ENCODE measurements at places on chromosomes 6 and 20. TPM values are rescaled to one million over a fixed set of nuclear protein-coding genes. Genes with fewer than 3 reads are reported as not detected.

DNA sequence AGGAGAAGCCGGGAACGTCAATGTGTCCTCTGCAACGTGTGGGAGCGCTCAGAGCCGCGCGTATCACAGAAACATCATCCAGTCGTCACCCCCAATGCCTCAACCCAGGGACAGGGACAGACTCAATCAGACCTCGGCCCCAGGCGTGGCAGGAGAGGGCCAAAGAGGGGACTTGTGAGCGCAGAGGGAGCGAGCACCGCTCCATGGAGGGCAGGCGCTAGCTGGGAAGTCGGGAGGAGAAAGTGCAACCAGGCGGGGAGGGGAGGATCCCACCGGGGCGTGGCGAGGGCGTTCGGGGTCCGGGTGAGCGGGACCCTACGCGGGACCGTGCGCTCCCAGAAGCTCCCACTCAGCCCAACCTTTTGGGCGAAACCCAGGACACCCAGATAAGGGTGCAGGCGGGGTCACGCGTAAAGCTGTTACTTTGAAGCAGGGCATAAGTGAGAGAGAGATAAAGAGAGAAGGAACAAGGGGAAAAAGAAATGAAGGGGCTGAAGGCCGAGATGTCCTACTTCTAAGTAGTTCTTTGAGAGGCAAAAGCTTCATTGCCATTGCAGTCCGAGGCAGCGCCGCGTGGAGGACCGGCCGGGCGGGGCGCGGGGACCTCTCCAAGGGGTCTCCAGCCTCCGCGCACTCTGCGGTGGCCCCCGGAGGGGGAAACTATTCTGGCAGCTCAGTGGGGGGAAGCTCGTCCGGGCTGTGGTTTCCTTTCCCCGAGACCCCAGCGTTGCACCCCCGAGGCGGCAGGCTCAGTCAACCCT lies 862 bp upstream of the SOBP start:
- no peaks in the 10 kb centered on the region for H3K36me3 ChIP-seq
- H3K4me3 ChIP-seq: peak overlapping the region; percentile 80
- peak; percentile 65 for DNase-seq
- peaks cover 36% of the 10 kb centered on the region for H3K4me1 ChIP-seq
- H3K27me3 ChIP-seq: no peaks in the 10 kb centered on the region
- H3K27ac ChIP-seq: peak overlapping the region; percentile 91

- no peaks in the 10 kb centered on the region for H3K27me3 ChIP-seq
- DNase-seq: peak; percentile 75
- no peaks in the 10 kb centered on the region for H3K4me1 ChIP-seq
- no peaks in the 10 kb centered on the region for H3K36me3 ChIP-seq
Measured at GRCh38 chr20:47150403-47151152, 205.9 kb downstream of the ZMYND8 start.

Gene CDH26
- total RNA-seq: 1.3 TPM

DNA sequence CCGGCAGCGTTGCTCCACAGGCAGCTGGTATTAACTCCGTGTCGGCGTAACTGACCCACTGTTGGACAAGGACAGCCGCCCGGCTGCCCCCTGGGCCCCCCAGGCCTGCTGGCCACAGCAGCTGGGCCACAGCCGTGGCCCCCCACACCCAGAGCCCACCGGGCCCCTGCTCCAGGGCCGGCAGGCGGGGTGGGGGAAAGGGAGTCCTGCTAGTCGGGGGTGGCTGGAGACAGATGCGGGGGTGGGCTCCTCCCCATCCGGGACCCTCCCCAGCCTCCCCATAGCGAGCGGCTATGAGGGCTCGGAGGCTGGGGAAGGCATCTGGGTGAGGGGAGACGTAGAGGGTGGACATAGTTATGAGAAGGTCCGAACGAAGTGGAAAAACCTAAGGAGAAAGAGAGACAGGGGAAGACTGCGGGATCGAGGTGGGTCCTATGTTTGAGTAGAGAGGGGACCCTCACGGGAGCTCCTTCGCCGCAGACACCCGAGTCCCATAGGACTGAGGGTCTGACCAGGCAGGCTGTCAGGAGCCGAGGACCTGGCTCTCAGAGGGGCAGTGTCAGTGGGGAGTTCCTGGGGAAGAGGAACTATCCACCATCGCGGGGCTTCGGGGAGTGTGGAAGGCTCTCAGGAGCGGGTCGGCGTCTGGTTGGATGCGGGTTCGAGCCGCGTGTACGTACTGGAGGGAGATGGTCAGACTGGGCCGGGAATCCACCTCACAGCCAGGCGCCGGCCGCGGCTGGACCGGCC lies 511 bp downstream of the VARS1 start:
- peak overlapping the region; percentile 88 for H3K27ac ChIP-seq
- peak overlapping the region; percentile 67 for H3K4me3 ChIP-seq
- H3K4me1 ChIP-seq: peaks cover 12% of the 10 kb centered on the region
- DNase-seq: no peak

GRCh38 chr20:25372584-25373336 lies 17.9 kb downstream of the ABHD12 start:
- DNase-seq: no peak
- H3K27ac ChIP-seq: no peak overlapping the region
- no peak overlapping the region for H3K4me3 ChIP-seq
- no peaks in the 10 kb centered on the region for H3K36me3 ChIP-seq
- H3K27me3 ChIP-seq: no peaks in the 10 kb centered on the region

Gene RNF114
- total RNA-seq: 40.2 TPM

Gene RIMS1
- total RNA-seq: 0.55 TPM

DNA sequence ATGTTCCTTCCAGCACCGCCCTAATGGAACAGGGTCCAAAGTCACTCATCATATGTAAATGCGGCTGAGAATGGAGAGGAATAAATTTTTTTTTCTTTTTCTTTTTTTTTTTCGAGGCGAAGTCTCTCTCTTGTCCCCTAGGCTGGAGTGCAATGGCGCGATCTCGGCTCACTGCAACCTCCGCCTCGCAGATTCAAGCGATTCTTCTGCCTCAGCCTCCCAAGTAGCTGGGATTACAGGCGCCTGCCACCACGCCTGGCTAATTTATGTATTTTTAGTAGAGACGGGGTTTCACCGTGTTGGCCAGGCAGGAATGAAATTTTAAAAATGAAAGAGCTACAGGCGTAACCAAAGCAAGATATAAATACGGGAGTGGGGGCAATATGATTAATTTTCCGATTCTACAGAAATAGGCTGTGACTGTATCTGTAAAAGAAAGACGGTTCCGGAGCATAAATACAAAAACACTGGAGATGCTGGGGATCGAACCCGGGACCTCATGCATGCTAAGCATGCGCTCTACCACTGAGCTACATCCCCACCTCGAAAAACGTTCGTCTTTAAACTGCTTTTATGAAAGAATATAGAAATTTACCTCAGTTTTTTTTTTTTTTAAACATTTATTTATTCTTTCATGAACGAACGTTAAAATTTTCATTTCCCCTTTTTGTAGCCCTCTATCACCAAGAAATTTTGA lies 132.2 kb downstream of the GPX5 start:
- H3K27ac ChIP-seq: no peak overlapping the region
- H3K4me3 ChIP-seq: peak overlapping the region; percentile 30
- no peaks in the 10 kb centered on the region for H3K27me3 ChIP-seq
- DNase-seq: no peak
- no peaks in the 10 kb centered on the region for H3K36me3 ChIP-seq
- no peaks in the 10 kb centered on the region for H3K4me1 ChIP-seq

Gene SOBP
- 8.5 TPM for total RNA-seq

GRCh38 chr6:41720262-41720620 lies 15.2 kb downstream of the TFEB start:
- H3K27me3 ChIP-seq: no peaks in the 10 kb centered on the region
- H3K27ac ChIP-seq: peak overlapping the region; percentile 56
- no peaks in the 10 kb centered on the region for H3K36me3 ChIP-seq
- no peak overlapping the region for H3K4me3 ChIP-seq
- no peak for DNase-seq

DNA sequence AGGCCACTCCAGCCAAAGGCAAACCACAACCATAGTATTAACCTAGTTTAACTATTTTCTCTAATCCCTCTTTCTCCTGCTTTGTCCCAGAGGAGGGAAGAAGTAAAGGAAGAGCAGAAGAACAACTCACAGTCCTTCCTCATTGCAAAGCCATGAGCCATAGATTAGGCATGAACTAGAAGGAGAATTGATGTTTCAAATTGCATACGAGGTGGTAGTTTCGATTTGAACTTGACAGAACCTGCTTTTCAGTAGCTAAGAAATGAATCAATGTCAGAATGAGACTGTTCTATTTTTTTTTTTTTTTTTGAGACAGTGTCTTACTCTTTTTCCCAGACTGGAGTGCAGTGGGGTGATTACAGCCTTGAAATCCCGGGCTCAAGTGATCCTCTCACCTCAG lies 48.3 kb downstream of the PROKR2 start:
- H3K4me3 ChIP-seq: no peak overlapping the region
- no peak for DNase-seq
- H3K4me1 ChIP-seq: no peaks in the 10 kb centered on the region
- H3K36me3 ChIP-seq: no peaks in the 10 kb centered on the region
- H3K27ac ChIP-seq: no peak overlapping the region

DNA sequence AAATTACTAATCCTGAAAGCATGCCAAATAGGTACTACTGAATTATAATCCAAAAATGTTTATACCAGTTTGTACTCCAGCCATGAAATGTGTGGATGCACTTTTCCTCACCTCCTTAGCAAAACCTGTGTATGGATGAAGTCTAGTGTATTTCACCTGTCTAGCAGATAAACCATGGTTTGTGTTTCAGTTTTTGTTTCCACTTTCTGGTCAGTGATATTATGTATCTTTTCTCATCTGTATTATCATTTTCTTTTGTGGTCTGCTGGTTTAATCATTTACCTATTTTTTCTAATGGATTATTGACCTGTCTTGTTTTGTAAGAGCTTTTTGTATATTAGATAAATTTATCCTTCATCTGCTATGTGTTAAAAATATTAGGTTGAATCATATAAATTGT lies 41.0 kb upstream of the TMEM217 start:
- no peak overlapping the region for H3K27ac ChIP-seq
- no peaks in the 10 kb centered on the region for H3K4me1 ChIP-seq
- H3K27me3 ChIP-seq: no peaks in the 10 kb centered on the region
- DNase-seq: no peak
- no peak overlapping the region for H3K4me3 ChIP-seq

DNA sequence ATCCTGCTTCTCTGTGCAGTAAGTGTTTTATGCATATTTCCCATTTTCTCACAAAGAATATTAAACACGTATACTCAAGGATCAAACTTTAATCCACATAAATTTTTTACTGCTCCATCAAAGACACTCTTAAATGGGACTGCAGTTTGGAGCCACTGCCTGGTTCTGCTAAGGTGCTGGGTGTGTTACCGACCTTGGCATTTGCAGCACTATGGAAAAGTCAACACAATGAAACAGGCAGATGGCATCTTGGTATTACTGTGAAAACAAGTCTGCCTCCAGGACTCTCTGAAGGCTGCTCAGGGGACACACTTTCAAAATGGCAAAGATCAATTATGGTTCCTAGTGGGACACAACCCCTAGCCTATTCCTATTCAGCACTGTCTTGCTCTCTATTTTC lies 17.3 kb upstream of the HLA-G start:
- H3K27me3 ChIP-seq: no peaks in the 10 kb centered on the region
- no peaks in the 10 kb centered on the region for H3K4me1 ChIP-seq
- no peaks in the 10 kb centered on the region for H3K36me3 ChIP-seq
- H3K4me3 ChIP-seq: no peak overlapping the region
- no peak overlapping the region for H3K27ac ChIP-seq
- DNase-seq: no peak

Gene ROS1
- total RNA-seq: not detected

GRCh38 chr6:150894935-150895552 lies 29.5 kb downstream of the MTHFD1L start:
- no peak overlapping the region for H3K4me3 ChIP-seq
- no peaks in the 10 kb centered on the region for H3K27me3 ChIP-seq
- no peaks in the 10 kb centered on the region for H3K36me3 ChIP-seq
- DNase-seq: peak; percentile 54
- peak overlapping the region; percentile 15 for H3K27ac ChIP-seq

DNA sequence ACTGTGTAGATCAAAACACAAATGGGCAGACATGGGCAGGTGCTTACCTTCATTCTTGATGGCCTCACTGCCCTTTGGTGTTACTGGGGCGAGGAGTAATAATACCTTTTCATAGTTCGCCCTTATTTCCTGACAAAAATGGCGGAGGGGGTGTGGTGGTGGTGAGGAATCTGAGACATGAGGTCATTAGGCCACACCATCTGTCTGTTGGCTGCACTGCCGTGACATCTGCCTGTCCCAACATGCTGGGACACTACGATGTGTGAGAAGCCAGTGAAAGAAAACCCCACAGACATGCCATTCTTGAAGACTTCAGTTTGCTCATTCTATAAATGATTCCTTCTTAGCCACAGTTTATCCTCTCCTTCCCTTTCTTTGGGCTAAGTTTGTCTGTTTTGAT lies 13.4 kb upstream of the MAPRE1 start:
- no peak overlapping the region for H3K4me3 ChIP-seq
- peaks cover 7% of the 10 kb centered on the region for H3K36me3 ChIP-seq
- DNase-seq: no peak
- H3K27ac ChIP-seq: no peak overlapping the region
- no peaks in the 10 kb centered on the region for H3K27me3 ChIP-seq
- peaks cover 4% of the 10 kb centered on the region for H3K4me1 ChIP-seq

- H3K27me3 ChIP-seq: no peaks in the 10 kb centered on the region
- H3K4me1 ChIP-seq: no peaks in the 10 kb centered on the region
- H3K27ac ChIP-seq: no peak overlapping the region
- H3K36me3 ChIP-seq: no peaks in the 10 kb centered on the region
- H3K4me3 ChIP-seq: no peak overlapping the region
Measured at GRCh38 chr6:40807484-40807883, 220.3 kb upstream of the LRFN2 start.

Gene TUBB1
- total RNA-seq: 0.35 TPM

- H3K27me3 ChIP-seq: no peaks in the 10 kb centered on the region
- H3K4me3 ChIP-seq: no peak overlapping the region
- H3K27ac ChIP-seq: no peak overlapping the region
- no peaks in the 10 kb centered on the region for H3K4me1 ChIP-seq
- no peak for DNase-seq
Measured at GRCh38 chr6:75563032-75563431, 38.6 kb upstream of the SENP6 start.

- no peak overlapping the region for H3K4me3 ChIP-seq
- H3K36me3 ChIP-seq: no peaks in the 10 kb centered on the region
- DNase-seq: no peak
- no peak overlapping the region for H3K27ac ChIP-seq
Measured at GRCh38 chr6:145331066-145331465, 404.3 kb downstream of the EPM2A start.

Gene LRRN4
- 15.0 TPM for total RNA-seq

DNA sequence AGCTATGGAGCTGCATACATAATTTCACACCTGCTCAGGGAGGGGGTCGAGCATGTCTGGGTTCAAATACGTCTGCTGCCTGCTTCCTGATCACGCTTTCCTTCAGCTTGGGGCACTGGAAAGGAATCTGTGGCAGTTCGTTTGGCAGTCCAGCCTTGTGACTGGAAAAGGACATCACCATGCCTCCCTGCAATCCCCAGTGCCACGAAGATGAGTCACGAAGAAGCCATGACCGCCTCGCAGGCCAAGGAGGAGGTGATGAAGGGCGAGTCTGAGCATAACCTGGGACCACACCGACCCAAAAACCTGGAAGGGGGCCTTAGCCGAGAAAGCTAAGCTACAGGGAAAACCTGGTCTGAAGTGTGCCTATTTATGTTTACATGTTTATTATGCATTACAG lies 13.1 kb downstream of the JAG1 start:
- no peak overlapping the region for H3K4me3 ChIP-seq
- DNase-seq: peak; percentile 61
- H3K27me3 ChIP-seq: no peaks in the 10 kb centered on the region

Gene WFDC10B
- total RNA-seq: not detected

All from right atrium auricular region (tissue), 2 donors.